CD4-positive, alpha-beta T cell treated with Interleukin-21 for 1 hour (primary cell): ENCODE measurements at places on chromosomes 16 and 17.

GRCh38 chr16:63745456-63745855 lies 1376.4 kb downstream of the CDH11 start:
- DNase-seq: no peak

DNA sequence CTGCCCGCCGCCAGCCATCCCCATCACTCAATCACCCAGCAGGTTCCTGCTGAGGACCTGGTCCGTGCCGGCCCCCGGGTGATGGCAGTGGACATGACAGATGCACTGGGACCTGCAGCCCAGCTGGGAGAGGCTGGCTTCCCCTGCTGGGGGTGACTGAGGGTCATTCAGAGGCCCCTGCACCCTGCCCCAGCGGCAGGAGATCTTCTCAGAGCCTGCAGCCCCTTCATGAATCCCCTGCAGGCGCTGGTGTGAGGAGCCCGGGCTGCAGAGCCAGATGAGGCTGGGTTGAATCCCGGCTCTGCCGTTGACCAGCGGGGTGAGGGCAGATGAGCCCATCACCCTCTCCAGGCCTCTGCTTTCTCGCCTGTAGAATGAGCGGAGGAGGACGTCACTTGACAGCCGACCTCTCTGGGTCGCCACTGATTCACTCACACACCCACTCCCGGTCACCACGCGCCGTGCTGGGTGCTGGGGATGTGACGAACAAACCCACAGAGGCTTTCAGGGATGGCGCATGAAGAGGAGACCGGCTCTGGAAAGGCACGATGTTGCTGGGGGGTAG lies 95.2 kb upstream of the CIBAR2 start:
- no peak for DNase-seq

DNA sequence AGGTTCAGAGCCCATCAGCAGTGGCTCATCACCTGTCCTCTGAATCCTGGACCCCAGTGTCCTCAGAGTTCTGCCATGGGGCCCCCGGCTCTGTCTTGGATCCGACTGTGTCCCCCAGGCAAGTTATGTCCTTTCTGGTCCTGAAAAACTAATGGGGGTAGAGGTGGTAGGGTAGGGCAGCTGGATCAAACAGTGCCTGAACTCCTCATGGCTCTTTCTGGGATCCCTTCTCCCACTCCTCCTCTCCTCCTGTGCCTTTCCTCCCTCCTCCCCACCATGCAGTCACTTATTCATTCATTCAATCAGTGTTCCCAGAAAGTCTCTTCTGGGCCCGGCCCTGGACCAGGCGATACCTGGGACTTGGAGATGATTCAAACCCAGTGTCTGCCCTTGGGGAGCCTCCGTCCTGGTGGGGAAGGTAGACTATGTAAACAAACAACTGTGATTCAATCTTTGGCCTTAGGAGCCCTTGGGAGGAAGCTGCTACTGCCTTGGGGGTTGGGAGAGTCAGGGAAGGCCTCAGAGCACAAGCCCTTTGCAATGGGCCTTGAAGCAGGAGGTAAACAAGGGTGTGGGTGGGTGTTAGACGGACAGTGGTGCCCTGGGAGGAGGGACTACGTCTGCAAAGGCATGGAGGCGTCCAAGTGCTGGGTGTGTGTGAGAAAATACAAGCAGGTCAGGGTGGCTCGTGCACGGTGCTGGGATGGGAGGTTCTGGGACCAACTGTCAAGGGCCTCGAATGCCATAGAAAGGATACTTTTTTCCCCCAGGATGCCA lies 6.4 kb upstream of the FAM83G start:
- no peak for DNase-seq

GRCh38 chr17:66228887-66229782 lies at the start of gene APOH:
APOH (minus strand) TSS chr17:66229415; CDS start chr17:66229379, 36 bp downstream.
- DNase-seq: no peak

GRCh38 chr16:89581861-89582563 lies 6.5 kb downstream of the CPNE7 start:
- no peak for DNase-seq

- no peak for DNase-seq
Measured at GRCh38 chr16:61579195-61579594, 457.0 kb downstream of the CDH8 start.

DNA sequence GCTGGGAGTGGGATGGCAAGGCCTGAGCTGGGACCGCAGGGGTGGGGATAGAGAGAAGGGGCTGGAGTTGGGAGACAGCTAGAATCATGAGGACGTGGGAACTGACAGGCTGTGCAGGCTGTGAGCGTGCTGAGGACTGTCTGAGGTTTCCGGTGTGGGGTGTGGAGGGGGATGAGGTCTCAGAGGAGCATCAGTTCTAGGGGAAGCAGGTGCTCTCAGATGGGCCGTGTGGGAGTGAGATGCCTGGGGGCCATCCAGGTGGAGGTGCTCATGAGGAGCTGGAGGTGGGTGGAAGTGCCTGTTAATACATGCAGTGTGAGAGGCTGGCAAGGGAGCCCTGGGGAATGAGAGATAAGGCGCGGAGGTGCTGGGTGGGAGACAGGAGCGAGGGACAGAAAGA lies 27.2 kb downstream of the HASPIN start:
- peak; percentile 55 for DNase-seq

DNA sequence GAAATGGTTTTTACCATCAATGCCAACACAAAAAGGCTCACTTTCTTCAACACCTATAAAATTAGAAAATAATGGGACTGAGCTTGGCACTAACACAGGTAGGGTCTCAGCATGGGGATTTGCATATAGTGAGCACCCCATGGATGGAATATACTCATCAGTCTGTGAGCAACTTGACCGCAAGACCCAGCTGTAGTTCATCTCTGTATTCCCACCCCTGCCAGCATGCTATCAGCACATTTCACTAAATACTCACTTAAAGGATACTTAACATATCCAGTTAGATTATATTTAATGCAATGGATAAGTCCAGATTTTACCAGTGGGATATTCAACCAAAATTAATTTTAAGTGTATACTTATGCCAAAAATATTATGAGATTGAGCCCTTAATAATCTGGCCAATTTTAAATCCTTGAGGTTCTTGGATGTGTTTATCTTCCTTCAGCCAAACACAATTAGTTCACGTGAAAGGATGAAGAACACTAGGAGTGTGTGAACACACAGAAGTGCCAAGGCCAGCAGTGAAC lies 66.7 kb downstream of the C16orf95 start:
- DNase-seq: no peak

GRCh38 chr16:17276010-17276530 lies 194.7 kb downstream of the XYLT1 start:
- no peak for DNase-seq

GRCh38 chr17:31437720-31438400 lies 46.4 kb downstream of the RAB11FIP4 start:
- no peak for DNase-seq

DNA sequence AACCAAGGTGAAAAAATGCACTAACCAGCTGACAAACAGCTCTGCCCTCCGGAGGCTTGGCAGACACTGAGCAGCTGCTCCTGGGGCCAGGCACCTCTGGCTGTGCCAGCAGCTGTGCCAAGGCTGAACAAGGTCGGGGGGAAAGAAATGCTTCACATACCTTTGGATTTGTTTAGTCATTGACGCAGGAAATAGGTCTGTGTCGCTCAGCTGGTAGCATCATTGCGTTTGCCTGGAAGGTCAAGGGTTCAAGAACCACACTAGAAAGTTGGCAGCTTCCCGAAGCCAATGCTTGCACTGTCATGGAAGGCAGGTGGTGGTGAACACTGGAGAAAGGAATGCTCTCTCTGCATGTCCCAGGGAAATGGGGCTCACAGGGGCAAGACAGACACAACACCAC lies 63.5 kb downstream of the PCTP start:
- DNase-seq: no peak

DNA sequence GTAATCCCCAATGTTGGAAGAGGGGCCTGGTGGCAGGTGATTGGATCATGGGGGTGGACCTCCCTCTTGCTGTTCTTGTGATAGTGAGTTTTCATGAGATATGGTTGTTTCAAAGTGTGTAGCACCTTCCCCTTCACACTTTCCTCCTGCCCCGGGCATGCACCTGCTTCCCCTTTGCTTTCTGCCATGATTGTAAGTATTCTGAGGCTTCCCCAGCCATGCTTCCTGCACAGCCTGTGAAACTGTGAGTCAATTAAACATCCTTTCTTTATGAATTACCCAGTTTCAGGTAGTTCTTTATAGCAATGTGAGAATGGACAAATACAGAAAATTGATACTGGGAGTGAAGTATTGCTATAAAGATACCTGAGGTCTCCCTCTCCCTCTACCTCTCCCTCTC lies 29.4 kb downstream of the RNF112 start:
- no peak for DNase-seq

GRCh38 chr16:67206838-67207248 lies 7.9 kb downstream of the ELMO3 start:
- DNase-seq: no peak
